Umbilical cord (tissue), 2 donors: ENCODE measurements at places on chromosomes 13 and 19. TPM values are rescaled to one million over a fixed set of nuclear protein-coding genes. Genes with fewer than 3 reads are reported as not detected.

GRCh38 chr13:97798171-97798821 lies 155.2 kb upstream of the IPO5 start:
- DNase-seq, result no peak

GRCh38 chr13:110280231-110280813 lies 26.6 kb downstream of the COL4A1 start:
- DNase-seq, result no peak

- no peak for DNase-seq
Observed at GRCh38 chr13:30796631-30797601, 61.6 kb downstream of the ALOX5AP start.

DNA sequence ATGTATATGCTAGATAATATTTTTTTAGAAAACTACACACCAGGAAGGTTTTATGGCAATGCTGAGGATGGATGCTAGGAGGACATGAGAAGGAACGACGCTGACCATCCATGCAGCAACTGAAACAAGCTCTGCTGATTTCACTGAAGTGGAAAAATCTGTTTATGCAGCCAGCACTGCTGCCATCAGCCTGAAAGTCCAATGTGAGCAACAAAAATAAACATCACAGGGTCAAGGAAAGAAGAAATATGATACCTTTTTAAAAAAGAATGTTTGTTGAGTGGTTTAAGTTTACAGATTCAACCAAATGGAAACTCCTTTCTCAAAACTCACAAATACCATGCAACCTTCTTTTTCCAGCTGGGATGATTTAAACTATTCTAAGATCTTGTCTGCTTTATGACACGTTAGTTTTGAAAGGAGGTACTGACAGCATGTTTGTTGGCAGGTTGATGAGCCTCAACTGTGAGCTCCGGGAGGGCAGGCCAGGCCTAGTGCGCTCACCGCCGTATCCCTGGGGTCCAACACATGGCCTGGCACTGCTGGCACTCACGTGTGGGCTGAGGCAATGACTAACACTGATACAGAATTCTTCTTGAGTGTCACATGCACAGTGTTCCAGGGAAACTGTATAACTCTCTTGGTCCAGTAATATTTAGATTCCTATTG lies 46.8 kb downstream of the LATS2 start:
- DNase-seq, result no peak

DNA sequence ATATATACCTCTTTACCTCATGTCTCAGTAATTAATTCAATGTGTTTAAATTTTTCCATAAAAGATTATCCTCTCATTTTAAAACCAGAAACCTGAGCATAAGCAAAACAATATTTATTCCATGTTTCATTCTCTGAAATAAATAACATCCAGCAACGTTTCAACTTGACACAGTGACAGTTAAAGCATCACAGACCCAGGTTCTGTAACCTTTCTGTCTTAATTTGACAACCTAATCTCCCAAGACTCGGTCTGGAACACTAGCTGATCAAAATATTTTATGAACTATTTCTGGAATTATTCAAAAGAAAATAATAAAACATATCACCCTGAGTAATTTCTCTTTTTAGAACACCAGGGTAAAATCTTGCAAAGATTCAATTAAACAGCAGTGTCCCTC lies 40.3 kb downstream of the KCTD12 start:
- no peak for DNase-seq

GRCh38 chr13:35769812-35770211 lies 293.3 kb upstream of the MAB21L1 start:
- no peak for DNase-seq

DNA sequence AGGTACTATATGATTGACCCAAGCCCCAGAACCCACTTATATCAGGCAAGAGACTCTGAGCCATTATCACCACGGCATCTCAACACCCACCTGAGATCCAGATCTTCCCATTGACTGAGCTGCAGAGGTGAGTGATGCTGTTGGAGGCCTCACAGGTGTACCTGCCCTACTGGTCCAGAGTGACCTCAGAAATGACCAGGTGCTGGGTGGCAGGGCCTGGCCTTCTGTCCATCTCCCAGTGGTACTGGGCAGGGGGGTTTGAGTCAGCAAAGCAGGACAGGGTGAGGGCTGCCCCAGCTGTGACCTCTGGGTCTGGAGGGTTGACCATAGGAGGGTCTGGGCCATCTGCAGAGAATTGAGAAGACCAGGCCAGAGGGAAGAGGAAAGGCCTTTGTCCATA lies 13.2 kb upstream of the CEACAM20 start:
- DNase-seq, result no peak

DNA sequence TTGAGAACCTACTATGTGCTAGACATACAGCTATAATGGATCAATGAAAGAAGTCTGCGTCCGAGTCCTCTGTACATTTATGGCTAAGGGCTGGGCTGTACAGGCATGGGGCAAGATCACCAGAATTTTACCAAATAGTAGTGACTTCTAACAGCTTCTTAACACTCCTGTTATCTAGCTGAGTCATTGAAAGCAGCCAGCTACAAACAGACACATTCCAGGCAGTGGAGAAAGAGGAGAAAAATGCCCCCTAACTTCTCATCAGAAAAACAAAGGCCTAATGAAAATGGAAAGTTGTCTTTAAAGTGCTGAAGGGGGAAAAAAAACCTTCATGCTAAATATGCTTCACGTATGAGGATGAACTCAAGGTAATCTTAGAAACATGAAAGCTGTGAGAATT lies 14.3 kb upstream of the ZNF667 start:
- DNase-seq, result no peak

DNA sequence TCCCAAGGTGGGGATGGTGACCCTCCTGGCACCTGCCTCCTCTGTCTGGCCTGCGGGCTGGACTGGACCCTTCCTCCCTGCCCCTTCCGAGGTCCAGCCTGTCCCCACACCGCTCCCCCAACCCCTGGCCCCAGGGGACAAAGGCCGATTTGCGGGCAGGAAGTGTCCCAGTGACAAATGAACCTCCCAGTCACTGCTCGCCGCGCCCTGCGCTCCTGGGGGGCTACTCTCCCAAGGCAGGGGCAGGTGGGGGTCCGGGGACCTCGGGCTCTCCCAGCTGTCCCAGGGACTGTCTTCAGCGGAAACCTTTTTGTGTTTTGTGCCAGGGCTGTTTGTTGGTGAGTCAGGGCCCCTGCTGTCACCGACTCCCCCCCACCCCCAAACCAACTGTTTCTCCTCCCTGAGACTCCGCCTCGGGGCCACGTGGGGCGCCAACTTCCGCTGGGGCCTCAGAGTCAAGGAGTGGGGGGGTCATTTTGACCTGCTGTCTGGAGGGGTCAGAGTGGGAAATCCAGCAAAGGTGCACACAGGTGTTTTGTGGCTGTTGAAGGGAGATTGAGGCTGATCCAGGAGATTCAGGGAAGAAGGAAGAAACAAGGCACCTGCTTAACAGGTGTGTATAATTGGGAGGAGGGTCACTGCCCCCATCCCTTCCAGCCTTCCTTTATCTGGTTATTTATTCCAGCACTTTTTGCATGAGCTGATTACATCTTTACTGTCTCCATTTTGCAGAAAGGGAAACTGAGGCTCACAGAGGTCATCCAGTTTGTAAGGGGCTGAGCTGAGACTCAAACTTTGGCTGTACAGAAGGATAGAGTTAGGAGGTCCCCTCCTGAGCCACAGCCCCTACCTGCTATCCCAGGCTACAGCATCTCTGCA lies 831 bp downstream of the PGPEP1 start:
- DNase-seq, result no peak

- no peak for DNase-seq
Observed at GRCh38 chr13:109949397-109949796, 163.0 kb upstream of the IRS2 start.

DNA sequence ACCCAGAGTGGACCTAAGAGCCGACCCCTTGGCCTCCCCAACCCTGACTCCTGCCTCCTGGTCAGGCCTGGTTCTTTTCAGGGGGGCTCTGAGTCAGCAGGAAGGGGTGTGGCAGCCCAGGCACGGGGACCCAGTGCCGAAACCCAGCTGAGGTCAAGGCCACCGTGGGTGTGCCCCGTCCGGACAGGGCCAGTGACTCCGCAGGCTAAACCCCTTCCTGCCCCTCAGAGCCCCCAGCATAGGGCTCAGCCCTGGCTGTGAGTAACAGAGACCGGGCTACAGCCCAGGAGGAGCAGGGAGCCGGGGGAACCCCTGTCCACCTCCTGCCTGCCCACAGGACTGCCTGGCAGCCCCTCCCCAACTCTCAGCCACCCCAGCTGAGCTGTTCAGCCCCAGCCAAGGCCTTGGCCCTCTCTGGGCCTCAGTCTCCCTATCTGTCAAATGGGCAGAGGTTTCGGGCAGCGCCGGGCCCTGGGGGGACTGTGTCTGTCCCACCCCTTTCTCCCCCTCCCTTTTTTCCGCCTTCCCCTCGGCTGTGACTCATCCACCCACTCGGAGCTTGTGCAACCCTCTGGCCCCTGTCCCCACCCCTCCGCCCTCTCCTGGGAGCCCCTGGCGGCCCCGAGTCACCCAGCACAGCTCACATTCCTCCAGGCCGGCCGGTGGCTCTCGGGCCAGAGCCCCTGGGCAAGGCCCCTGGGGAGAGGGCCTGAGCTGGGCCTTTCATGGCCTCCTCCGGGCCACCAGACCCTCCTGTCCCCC lies 8.6 kb downstream of the ZBTB7A start:
- DNase-seq, result peak; percentile 62

GRCh38 chr19:48271531-48272151 lies 1.8 kb downstream of the ZNF114 start:
- peak; percentile 61 for DNase-seq

- DNase-seq, result peak; percentile 15
Observed at GRCh38 chr13:22926748-22927400, 253.9 kb upstream of the SGCG start.

GRCh38 chr13:67095621-67096020 lies 134.5 kb downstream of the PCDH9 start:
- no peak for DNase-seq

- DNase-seq, result peak; percentile 92
Observed at GRCh38 chr13:110881839-110882627, 32.8 kb downstream of the ANKRD10 start.

DNA sequence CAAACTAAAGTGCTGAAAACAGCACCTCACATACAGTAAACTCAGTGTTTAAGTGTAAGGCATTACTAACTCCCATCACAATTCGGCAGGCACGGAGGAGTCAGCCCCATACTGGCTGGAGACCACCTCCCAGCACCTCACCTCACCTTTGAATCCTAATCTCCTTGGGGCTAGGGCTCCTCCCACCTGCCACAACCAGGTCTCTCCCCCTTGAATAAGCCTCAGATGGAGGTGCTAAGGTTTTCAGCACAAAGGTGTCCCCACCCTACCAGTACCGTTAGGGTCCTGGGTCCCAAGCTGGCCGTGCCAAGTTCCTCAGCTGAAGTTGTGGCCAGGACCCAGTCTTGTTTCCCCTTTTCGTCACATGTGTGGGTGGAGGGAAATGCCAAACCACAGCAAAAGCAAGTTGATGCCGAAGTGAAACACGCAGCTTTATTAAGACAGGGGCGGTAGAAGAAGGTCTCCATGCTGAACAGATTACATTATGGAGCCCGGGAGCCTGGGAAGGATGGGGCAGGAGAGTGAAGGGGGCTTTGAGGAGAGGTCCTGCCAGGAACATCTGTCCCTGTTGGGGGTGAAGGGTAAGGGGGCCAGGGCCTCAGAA lies at the start of gene IGFLR1:
Gene IGFLR1, minus strand, starts transcription at position 332 of the 604 bp plus-strand sequence. CDS start 1,272 bp downstream, outside the sequence.
- peak; percentile 32 for DNase-seq

- DNase-seq, result peak; percentile 46
Observed at GRCh38 chr13:105047676-105048295, 1487.7 kb downstream of the EFNB2 start.

GRCh38 chr13:109899316-109899715 lies 112.9 kb upstream of the IRS2 start:
- DNase-seq, result peak; percentile 60

DNA sequence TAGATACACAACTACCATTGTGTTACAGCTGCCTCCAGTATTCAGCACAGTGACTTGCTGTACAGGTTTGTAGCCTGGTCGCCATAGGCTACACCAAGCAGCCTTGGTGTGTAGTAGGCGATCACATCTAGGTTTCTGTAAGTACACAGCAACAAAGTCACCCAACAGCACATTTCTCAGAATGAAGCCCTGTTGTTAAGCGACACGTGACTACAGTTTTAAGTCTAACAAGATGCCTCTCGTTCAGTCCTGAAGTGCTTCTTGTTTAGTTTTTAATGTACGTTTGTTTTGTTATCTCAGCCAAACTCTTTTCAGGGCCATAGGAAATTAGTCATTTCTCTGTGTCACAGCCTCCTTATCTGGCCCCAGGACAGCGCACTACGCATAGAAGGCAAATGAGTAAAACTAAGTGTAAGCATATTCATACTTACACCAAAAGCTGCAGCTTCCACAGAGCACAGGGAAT lies 50.0 kb upstream of the GPR183 start:
- DNase-seq, result no peak

GRCh38 chr19:53878776-53879139 lies 3.2 kb upstream of the PRKCG start:
- DNase-seq, result no peak

- no peak for DNase-seq
Observed at GRCh38 chr19:4206818-4207484, 22.4 kb upstream of the EBI3 start.

GRCh38 chr13:67139551-67139950 lies 90.6 kb downstream of the PCDH9 start:
- no peak for DNase-seq

DNA sequence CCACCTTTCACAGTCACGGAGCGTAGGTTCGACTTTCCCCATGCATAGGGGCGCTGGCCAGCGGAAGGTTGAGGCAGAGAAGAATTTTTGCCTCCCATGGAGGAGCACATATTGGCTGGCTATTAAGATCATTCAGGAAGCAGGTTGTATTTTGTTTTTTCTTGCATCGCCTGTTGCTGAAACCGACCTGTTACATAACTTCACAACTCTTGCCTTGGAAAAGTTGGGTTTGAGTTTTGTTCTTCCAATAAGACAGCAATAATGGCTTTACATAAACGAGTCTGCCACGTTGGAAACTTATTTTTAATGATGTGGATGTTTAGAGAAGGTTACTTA lies 1.4 kb downstream of the UPF1 start:
- no peak for DNase-seq

The CLEC17A gene
- total RNA-seq, result not detected

The ANGPTL4 gene
- 5.3 TPM for total RNA-seq

The MAST1 gene
- 2.2 TPM for total RNA-seq

The LENG1 gene
- 6.3 TPM for total RNA-seq

The LHB gene
- total RNA-seq, result not detected

The ACER1 gene
- total RNA-seq, result not detected
